ENCODE measurements at places on chromosomes 7 and 10. TPM values are rescaled to one million over a fixed set of nuclear protein-coding genes. Genes with fewer than 3 reads are reported as not detected.

GRCh38 chr7:138981332-138982203 is at the start of gene KIAA1549:
Gene KIAA1549, minus strand, starts transcription at chr7:138981389. Its CDS starts 120 bp downstream, at chr7:138981269.
- DNase-seq: peak; percentile 78

DNA sequence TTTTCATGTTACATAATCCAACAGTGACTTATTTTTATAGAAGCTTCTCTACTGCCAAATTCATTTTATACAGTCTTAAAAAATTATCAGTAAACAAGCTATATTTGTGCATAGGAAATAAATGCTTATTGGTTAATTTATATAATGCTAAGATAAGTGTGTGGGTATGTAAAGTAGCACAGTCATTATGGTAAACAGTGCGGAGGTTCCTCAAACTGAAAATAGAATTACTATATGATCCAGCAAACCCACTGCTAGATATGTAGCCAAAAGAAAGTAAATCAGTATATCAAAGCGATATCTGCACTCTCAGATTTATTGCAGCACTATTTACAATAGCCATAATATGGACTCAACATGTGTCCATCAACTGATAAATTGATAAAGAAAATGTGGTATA is 71.1 kb downstream of the ATRNL1 start:
- no peak for DNase-seq

GRCh38 chr10:4983615-4984216 is 19.9 kb downstream of the AKR1C2 start:
- DNase-seq: no peak

DNA sequence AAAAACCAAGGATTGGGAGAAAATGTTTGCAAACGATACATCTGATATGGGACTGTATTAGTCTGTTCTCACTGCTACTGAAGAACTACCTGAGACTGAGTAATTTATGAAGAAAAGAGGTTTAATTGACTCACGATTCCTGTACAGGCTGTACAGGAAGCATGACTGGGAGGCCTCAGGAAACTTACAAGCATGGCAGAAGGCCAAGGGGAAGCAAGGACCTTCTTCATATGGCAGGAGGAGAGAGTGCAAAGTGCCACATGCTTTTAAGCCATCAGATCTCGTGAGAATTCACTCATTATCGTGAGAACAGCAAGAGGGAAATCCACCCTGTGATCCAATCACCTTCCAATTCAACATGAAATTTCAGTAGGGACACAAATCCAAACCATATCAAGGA is 11.0 kb downstream of the ZNF713 start:
- no peak for DNase-seq

DNA sequence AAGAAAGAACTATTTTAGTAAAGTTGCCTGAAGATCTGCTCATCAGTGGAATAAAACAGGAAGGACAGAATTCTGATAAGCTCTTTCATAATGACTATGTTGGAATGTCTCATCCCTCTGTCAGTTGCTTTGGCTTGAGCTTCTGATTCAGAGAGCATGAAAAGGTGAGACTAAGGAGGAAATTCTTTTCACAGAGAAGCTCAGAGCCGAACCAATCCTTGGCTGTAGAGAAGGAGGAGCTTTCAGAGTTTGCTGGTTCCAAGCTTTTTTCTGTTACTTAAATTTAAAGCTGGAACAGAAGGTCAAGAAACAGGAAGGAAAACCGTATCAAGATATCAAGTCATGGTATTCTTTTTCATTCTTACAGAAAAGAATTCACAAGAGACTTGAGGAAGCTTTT is 24.0 kb downstream of the GSTO2 start:
- no peak for DNase-seq

- DNase-seq: peak; percentile 48
Observed at GRCh38 chr10:95565336-95565735, 4.2 kb upstream of the SORBS1 start.

GRCh38 chr10:55550236-55550635 is 749.2 kb upstream of the PCDH15 start:
- no peak for DNase-seq

GRCh38 chr10:3342771-3343170 is 170.2 kb upstream of the PITRM1 start:
- DNase-seq: no peak

DNA sequence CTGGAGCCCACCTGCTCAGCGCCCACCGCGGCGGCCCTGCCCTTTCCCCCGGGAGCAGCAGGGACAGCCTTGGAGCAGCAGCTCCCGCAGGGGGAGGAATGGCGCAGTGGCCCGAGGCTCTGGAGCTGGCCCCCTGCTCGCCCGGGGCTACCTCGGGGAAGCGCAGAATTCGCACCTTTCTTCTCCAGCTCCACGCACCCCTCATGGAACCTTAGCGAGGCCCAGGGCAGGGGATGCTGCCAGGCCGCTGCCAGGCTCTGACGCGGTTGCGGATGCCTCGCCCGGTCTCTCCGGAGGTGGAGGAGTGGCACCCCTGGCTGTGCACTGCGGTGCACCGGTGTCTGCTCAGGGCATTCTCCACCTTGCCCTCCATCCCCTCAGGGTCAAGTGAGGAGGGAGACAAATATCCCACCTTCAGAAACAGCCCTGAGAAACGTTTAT is 84.9 kb upstream of the MKI67 start:
- no peak for DNase-seq

DNA sequence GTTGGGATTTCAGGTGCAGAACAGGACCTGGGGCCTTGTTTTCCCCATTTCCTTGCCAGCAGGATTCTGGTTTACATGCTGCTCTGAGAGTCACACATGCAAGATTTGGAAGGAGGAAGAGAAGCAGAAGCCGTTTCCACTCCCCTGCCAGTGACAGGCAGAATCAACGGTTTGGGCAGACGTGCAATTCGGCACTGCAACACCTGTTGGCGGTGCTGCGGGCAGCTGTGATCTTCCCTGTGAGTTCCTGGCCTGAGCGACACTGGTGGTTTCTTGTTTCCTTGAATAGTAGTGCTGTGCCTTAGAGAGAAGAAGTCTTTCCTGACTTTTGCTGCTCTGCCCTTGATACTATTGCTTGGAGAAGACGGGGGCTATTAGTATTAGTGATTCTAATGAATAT is 1126.2 kb downstream of the TYW1 start:
- no peak for DNase-seq

DNA sequence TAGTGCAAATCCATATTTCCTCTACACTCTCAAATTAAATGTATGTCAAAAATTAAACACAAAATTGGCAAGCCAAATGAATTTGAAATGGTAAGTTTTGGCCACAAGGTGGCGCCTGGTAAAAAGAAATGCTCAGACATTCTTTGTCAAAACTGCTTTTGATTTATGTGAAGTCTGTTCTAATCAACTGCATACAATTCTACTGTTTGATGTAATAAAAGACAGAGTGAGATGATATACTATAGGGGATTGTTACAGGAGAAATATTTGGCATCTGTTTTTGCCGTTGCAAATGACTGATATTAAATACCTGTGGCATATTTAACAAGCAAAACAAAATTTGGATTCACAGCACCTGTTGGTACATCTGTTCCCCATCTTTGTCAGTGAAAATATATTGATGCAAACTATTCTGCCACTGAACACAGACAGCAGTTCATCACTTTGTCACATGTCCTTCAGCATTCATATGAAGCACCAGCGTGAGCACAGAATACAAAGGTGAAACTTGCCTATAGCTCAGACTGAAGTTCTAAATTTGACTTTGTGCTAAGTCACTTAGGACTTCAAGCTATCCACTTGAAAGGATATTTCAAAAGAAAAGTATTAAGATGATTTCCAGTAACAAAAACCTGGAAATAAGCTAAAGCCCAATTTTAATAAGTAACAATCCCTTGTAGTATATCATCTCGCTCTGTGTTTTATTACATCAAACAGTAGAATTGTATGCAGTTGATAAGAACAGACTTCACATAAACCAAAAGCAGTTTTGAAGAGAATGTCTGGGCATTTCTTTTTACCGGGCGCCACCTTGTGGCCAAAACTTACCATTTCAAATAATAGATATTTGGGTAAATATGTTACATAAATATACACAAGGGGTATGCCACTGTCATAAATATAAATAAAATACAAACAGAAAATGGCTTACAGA is 10.2 kb upstream of the CH25H start:
- peak; percentile 68 for DNase-seq

- DNase-seq: no peak
Observed at GRCh38 chr10:66695046-66695445, 230.8 kb upstream of the LRRTM3 start.

DNA sequence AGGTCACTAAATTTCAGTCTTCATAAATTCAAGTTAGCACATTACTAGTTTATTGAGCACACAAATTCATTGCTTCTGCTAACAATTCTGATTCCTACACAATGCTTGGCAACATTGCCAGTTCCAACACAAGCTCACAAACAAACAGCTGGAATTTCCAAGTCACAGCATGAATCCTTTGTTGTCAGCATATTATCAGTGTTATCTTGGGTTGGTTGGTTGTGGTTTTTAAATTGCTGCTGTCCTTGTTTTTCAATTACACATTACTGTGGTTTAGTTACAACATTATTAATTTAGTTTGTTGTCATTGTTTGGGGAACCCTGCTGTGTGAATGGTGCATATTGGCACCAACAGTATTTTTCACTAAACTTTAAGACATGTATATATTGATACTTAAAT is 86.0 kb upstream of the ARID5B start:
- DNase-seq: peak; percentile 59

- peak; percentile 10 for DNase-seq
Observed at GRCh38 chr10:44992070-44992731, 8.5 kb upstream of the ZNF22 start.

GRCh38 chr10:7085147-7085912 is 325.5 kb downstream of the SFMBT2 start:
- DNase-seq: no peak

- DNase-seq: no peak
Observed at GRCh38 chr7:129771201-129771927, 159.8 kb downstream of the NRF1 start.

GRCh38 chr7:108384716-108385483 is 71.3 kb downstream of the NRCAM start:
- no peak for DNase-seq

DNA sequence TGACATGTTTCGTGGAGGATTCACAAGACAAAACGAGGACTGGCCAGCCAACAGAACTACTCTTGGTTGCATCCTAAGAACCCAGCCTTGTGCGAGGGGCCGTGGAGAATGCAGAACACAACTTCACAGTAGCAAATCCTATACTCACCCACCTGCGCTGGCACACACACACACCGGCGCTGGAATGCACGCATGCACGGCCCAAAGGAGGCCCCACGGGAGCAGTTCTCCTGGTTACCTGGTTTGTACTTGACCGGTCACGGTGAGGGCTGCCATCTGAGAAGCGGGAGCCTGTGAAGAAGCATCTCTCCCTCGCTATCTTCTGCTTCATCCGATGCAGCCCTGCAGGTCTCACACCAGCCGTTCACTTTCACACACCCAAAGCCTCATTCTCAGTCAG is 137.8 kb downstream of the ZMYND11 start:
- no peak for DNase-seq

DNA sequence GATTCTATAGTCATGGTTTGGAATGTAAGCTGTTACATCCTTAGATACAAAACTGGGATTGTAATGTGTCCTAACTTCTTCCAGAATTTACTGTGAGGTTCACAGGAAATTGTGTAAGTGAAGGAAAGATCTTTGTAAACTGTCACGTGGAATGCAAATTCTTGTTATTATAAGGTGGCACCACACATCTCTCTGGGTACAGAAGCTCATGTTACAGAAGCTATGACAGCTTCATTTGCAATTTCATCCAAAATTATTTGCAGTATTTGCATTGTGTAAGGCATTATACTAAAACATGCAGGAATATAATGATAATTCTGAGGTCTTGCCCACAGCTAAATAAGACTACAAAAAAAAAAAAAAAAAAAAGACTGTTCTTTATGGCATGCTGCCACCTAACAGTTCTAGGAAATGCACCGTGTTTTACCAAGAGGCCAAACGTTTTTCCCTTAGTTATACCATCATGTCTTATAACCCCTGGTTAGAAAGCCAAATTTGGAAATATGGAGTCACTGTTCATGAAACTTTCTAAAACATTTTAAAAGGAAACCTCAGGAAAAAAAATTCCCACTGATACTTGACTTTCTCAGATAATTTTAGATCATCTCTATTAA is 17.6 kb downstream of the MINDY3 start:
- no peak for DNase-seq

DNA sequence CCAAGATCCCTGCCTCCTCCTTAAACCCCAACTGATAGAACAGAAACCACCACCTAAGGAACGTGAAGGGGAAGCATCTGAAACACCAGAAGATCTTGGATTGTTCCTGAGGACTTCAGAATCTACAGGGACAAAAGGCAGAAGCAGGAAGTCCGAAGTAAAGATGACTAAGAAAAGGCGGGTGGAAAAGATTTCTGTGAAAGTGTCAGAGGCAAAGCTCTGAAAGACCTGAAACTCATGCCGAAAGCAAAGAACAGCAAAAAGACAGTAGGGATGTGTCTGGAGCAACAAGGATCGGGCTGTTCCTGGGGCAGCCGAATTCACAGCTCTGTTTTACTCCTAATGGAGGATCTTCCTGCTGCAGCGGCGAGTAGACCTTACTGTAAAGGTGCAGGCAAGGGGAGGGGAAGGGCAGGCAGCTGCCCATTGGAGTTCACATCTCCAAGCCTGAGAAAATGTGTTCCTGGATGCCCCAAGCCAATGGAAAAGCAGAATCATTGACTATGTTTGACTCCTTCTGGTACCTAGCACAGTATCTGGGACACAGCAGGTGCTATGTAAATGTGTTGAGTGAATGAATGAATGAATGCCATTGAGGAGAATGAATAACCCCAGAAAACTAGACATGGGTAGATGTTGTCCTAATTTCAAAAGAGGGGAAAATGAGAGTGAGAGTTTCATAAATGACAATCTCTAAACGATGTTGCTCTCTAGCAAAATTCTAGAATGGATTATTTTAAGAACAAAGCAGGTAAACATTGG is 40.4 kb downstream of the PDIA4 start:
- no peak for DNase-seq

COMTD1 gene
- total RNA-seq: 4.6 TPM

FZD1 gene
- total RNA-seq: 55.8 TPM

MAPK8 gene
- total RNA-seq: 33.9 TPM

CALHM1 gene
- total RNA-seq: not detected

CALML3 gene
- 0.11 TPM for total RNA-seq

All from lung (tissue), 17 donors.